ENCODE measurements at places on chromosomes 1 and 21.
A peak's percentile ranks its signal among the peaks of the same experiment; 100 is the strongest.

DNA sequence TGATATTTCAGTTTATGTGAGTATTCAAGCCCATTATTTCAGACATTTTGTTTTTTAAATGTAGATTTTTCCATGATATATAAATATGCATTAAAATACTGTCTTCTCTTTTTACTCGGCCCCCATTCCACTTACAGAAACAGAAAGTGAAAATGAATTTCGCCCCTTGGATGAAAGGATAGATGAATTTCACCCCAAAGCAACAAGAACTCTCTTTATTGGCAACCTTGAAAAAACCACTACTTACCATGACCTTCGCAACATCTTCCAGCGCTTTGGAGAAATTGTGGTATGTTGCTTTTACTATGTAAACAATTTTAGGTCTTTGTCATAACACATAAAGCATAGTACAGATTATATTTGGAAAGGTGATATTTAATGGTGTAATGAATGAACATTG, 59.9 kb downstream of the ZBTB17 start:
- peak; percentile 54 for DNase-seq

GRCh38 chr1:183023146-183023600, at the start of gene LAMC1:
LAMC1 (plus strand) TSS chr1:183023420; CDS start chr1:183023717, 297 bp downstream.
- peak; percentile 84 for DNase-seq

DNA sequence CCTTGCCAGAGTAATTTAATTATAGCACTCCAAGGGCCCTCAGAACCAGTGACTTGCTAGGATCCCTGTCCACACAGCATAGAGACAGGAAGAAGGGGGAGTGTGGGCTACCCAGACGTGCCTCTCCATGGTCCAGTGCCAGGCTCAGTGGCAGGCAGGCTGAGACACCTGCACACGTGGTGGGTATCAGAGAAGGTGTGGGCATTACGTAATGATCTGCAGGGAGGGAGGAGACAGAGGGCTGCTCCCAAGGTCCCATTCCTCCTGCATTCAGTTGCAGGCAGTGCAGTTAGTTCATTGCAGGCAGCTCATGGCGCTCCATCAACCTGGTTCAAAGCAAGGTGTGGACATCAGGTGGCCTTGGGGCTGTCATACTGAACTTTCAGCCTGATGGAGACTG, 49.9 kb downstream of the C8B start:
- no peak for DNase-seq

DNA sequence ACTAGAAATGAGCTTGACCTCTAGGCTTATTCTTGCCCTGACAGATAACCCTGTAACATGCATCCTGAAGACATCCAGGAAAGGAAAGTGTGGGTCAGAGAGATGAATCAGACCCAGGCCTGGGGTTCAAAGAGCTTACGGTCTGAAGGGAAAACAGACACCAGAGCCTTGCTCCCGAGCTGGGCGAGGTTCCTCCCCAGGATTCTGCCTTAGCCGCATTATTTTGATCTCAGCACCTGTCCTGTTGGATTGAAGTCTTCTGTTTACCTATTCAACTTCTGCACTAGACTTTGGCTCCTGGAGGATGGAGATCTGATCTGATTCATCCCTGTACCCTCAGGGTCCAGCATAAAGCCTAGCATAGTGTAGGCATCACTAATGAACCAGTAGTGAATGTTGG, 1.9 kb downstream of the CYP4B1 start:
- DNase-seq = no peak

DNA sequence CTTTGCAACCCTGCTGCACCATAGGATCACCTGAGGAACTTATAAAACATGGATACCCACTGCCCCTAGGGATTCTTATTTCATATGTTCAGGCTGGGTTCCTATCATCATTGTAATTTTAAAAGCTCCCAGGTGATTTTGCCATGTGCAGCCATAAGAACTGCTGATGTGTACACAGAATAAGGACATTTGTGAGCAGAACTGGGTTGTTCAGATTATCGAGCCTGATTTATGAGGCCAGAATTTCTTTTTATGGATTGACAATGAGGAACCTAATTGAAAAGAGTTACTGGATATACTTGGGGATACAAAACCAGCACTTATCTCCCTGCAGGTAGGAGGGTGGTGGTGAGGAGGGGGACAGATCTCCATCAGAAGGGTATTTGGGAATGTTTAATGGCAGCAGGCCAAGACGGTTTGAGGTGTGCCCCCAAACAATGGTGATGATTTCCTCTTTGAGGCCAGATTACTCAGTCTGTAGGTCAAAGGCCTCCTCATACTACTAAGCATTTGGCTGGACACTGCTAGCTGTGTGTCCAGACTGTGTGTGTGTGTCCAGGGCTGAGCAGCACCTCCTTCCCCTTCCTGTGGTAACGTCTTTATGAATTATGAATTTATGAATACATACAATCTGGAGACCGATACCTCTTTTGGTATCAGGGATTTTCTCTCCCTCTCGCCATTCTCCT, 18.9 kb downstream of the NOS1AP start:
- no peak for DNase-seq

DNA sequence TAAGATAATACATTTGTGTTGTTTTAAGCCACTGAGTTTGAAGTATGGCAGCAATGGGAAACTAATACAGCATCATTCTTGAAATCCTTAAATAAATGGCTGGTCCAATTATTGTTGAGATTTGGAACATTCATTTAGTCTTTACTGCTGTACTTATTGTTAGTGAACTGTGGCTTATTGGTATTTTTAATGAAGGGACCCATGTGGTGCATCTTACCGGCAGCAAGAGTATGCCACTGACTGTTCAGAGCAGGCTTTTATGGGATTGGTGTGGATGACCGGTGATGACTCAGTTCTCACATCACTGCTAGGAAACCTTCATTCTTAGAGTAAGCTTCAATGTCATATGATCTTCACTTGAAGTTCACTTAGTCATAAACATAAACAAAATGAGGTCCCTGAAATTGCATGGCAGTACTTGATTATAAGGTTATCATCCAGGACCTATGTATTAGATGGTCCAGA, 31.5 kb downstream of the PRKAA2 start:
- peak; percentile 89 for DNase-seq

DNA sequence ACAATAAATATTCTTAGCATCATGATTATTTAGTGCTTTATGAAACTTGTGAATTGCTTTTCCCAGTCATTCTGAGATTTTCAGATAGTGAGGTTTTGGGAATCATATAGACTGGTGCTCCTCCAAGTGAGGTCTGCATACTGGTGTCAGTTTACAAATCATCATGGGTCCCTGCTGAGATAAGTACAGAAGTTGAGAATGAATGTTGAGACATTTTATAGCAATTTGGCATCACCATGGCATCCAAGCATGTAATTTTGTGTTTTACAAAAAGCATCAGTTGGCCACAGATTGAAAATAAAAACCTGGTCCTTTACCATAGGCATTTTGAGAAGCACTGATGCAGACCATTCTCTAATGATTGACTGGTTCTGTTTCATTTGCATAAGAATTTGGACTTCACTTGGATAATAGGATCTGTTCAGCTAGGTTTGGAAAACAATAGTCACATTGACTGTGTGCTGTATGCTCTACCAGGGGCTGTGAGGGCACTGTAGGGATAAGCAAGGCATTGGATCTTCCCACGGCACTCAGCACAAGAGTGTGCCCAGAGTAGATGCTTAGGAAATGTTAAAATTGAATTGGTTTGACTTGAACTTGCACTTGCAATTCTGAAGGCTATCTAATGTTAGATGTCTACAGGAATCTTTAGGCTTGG, 79.0 kb upstream of the JUN start:
- no peak for DNase-seq

DNA sequence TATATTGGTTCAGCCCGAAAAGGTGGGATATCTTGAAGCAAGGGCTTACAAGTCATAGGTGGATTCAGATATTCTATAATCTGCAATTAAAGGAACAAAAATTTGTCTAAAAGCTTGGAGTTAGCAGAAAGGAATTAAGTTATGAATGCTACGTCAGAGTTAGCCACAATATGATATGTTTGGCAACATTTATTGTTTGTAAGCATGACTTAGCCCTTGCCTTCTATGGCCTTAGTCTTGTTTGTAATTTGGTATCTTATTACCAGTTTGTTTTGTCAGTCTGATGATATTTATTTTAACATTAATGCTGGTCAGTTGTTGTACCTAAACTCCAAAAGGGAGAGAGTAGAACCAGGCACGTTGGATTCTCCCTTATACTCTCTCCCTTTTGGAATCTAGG, 43.1 kb upstream of the SUCO start:
- no peak for DNase-seq

GRCh38 chr1:215594640-215595039, 27.5 kb downstream of the KCTD3 start:
- no peak for DNase-seq

GRCh38 chr1:229434641-229435051, 752 bp upstream of the ACTA1 start:
- no peak for DNase-seq

DNA sequence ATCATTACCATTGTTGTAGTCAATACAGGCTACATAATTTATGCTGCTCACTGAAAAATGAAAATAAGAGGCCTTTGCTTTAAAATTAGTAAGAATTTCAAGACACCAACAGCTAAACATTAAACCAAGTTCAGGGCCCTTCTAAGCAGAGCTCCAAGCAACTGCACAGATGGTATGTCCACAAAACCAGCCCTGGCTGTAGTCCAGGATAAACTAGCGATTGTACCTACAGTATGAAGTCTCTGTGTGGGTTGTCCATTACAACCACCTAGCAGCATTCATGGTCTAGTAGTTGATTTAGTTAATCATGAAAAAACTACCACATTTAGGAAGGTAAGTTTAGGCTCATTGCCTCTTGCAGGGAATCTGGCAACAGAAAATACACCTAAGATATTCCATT, 35.3 kb downstream of the CLCA4 start:
- DNase-seq = no peak

DNA sequence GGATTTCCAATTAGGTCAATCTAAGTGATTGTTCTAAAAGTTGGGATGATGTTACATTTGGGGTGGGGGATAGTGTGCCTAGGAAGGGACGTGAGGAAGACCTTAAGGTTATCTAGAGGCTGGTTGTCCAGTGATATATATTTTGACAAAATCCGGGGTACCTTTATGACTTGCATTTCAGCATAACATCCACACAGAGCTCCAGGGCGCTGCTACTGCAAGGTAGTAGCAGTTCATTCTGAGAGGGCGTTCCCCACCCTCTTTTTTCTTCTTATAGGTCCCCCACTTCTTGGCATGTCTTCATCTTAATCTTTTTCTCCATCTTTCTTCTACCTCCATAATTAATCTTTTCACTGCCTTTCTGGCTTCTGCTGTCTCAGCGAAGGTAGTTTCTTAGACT, 161.9 kb downstream of the CACNA1E start:
- DNase-seq = no peak

GRCh38 chr1:226582966-226583365, 34.4 kb downstream of the STUM start:
- DNase-seq = no peak

DNA sequence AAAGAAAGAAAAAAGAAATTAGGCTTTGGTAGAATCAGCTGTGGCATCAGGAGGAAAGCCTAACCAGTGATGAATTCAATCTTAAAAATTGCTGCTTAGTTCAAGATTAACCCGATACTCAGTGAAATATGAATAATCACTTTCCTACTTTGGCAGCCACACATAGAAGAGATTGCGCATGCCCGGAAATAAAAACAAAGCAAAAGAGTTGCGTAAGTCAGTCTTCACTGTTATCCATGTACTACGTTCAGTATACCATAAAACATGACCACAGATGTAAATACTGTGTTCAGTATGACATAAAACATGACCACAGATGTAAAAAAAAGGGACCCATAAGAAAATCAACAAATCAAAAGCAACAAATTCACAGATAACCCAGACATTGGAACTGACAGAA, 19.2 kb downstream of the CD1D start:
- peak; percentile 53 for DNase-seq

DNA sequence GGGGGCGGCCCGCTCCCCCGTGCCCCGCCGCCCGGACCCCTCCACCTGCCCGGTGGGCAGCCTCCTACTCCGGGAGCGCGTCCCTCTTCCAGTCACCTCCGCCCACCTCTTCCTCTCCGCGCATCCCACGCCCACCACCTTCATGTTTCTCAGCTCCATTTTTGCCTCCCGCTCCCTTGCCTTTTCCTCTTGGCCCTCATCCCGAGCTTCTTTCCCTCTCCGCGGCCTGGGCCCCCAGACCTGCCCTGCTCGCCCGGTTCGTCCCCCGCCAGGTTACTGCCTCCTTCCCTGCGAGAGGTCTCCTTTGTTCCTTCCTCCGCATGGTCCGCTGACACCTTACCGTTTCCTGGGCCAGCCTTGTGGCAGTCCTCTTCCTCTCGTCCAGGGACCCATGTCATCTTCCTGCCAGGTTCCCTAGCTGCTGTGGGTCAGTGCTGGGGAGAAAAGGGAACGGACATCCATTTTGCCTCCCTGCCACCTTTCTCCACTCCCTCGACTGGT, 563 bp downstream of the QSOX1 start:
- DNase-seq = peak; percentile 24

DNA sequence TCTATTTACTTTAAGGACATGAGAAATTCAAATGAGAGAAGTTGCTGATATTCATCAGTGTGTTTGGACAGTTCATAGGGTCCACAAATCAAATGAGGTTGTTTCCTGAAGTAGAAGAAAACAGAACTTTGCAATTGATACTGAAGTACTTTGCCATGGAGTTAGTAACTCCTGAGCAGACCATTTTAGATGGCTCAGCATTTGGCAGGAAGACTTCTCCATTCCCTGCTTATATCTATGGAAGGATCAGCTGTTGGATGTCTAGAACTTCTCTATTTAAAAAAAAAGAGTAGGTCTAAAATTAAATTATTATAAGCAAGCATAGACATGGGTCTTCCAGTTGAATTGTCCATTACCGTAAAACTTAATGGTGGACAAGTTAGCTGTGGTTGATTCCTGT, 5.1 kb downstream of the TMEM167B start:
- no peak for DNase-seq

GRCh38 chr1:12087797-12088314, 24.8 kb downstream of the TNFRSF8 start:
- DNase-seq = no peak

- no peak for DNase-seq
Observed at GRCh38 chr1:47951026-47951425, 46.2 kb downstream of the TRABD2B start.

- no peak for DNase-seq
Observed at GRCh38 chr1:50279622-50280330, 143.5 kb downstream of the DMRTA2 start.

DNA sequence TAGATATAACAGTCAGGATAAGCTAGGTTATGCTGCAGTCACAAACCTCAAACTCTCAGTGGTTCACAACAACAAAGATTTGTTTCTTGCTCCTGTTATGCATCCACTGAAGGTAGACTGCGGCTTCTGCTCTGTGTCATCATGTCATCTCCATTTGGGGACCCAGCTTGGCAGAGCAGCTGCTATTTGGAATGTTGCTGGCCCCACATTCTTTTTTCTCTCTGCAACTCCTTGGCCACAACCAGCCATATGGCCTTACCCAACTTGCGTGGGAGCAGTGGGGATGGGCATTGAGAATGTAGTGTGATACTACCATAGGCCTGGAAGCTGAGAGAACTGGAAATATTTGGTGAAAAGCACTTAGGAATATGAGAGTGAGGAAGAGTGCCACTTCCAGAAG, 26.4 kb downstream of the AGO4 start:
- DNase-seq = no peak
